WTC11 (cell line): ENCODE measurements at places on chromosomes 11 and 22. TPM values are rescaled to one million over a fixed set of nuclear protein-coding genes. Genes with fewer than 3 reads are reported as not detected.
A peak's percentile ranks its signal among the peaks of the same experiment; 100 is the strongest.

DNA sequence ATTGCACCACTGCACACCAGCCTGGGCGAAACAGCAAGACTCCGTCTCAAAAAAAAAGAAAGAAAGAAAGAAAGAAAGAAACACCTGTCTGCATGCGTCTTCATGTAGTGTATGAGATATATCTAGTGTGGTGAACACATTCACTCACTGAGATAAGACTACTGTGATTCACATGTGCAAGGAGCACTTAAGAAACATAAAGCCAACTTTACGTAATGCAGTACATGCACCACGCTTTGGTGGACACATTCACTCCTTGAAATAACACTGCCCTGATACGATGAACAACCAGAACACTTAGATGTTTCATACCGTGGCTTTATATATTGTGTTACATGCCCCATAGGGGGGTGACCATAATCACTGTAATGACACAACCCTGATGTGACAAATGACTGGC, 96.0 kb downstream of the MICAL3 start:
- no peak overlapping the region for H3K27ac ChIP-seq
- no peaks in the 10 kb centered on the region for H3K27me3 ChIP-seq
- H3K36me3 ChIP-seq = no peaks in the 10 kb centered on the region
- no peak for DNase-seq
- H3K4me1 ChIP-seq = peaks cover 15% of the 10 kb centered on the region; the same call in 1 of the 2 replicates

DNA sequence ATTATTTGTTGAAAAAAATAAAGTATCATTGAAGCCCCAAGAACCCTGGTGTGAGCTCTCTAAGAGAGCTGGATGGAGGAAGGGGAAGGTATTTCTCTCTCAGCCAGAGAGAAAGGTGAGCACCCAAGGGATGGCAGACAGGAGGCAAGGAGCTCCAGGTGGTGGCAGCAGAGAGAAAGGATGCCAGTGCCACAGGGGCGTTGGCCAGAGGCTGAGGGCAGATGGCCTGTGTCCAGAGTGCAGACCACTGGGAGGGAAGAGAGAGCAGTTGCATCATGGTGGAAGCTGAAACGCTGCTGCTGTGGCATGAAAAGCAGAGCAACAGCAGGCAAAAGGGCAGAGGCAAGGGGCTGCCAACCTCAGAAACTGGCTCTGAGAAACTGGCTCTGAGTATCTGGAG, 8.5 kb downstream of the SPON1 start:
- no peak overlapping the region for H3K27ac ChIP-seq
- peaks cover 48% of the 10 kb centered on the region for H3K4me1 ChIP-seq
- H3K4me3 ChIP-seq = no peak overlapping the region
- peak; percentile 49 for DNase-seq
- H3K27me3 ChIP-seq = peaks cover 11% of the 10 kb centered on the region

DNA sequence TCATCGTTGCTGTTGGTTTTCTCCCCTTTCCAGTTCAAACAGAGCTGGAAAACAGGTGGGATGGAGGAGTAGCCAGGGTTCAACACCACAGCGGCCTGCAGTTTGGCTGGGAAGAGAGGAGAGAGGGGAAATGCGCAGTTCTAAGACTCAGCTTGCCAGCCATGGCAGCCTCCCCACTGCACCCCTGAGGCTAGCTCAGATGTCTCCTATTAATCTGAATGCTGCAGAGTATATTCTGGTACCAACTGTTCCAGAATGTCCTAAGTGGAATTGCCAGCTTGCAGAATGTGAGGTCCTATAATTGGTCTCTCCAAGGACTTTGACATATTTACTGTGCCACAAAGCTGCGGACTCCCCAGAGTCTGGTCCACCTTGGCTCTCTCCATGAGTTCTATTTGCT, 32.0 kb downstream of the NEFH start:
- no peaks in the 10 kb centered on the region for H3K4me1 ChIP-seq
- no peak overlapping the region for H3K4me3 ChIP-seq
- no peak for DNase-seq
- peaks cover 52% of the 10 kb centered on the region for H3K36me3 ChIP-seq
- H3K27me3 ChIP-seq = no peaks in the 10 kb centered on the region

- H3K27me3 ChIP-seq = no peaks in the 10 kb centered on the region
- 0 out of 2 replicates have a peak overlapping the region, but pooled peaks have one; percentile 16 for H3K27ac ChIP-seq
- peaks cover 21% of the 10 kb centered on the region for H3K4me1 ChIP-seq
- no peak overlapping the region for H3K4me3 ChIP-seq
- no peak for DNase-seq
- H3K36me3 ChIP-seq = peaks cover 24% of the 10 kb centered on the region
Measured at GRCh38 chr22:40014667-40015248, 20.0 kb downstream of the FAM83F start.

DNA sequence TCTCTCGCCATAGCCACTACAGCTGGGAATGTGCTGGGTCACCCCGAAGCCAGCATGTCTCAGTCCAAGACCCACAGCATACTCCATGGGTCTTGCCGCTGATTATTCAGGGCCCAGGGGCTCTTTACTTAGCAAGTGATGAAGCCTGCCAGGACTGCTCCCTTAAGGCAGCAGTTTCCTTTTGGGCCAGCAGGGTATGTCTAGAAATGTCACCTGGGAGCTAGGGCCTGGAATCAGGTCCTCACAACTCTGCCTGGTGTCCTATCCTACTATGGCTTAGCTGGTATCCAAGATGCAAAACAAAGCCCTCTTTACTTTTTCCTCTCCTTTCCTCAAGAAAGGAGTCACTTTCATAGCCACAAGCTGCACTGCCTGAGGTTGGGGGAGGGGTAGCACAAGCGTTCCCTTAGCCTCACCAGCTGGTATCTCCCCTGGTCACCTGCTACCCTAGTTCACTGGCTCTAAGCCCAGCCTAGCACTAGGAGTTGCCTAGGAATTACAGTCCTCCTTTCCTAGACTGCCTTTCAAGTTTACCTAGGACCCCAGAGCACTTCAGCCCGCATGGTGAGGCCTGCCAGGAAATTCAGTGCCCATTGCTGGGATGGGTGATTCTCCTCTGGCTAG, 22.6 kb upstream of the NCR3LG1 start:
- H3K27me3 ChIP-seq = no peaks in the 10 kb centered on the region; the same call in 1 of the 2 replicates
- no peak for DNase-seq
- no peak overlapping the region for H3K27ac ChIP-seq
- H3K4me3 ChIP-seq = no peak overlapping the region
- H3K4me1 ChIP-seq = no peaks in the 10 kb centered on the region

GRCh38 chr11:118628861-118629549, 21.6 kb downstream of the PHLDB1 start:
- DNase-seq = no peak
- peaks cover 13% of the 10 kb centered on the region for H3K4me1 ChIP-seq
- no peak overlapping the region for H3K4me3 ChIP-seq
- H3K27ac ChIP-seq = no peak overlapping the region
- H3K36me3 ChIP-seq = peaks cover 13% of the 10 kb centered on the region

CEP57 gene
- 67.6 to 70.7 TPM (median 70.2 TPM) in 3 replicates for total RNA-seq

GRCh38 chr11:37748641-37749040, 1150.6 kb upstream of the RAG2 start:
- no peak for DNase-seq
- no peaks in the 10 kb centered on the region; the same call in 1 of the 2 replicates for H3K27me3 ChIP-seq
- H3K4me3 ChIP-seq = no peak overlapping the region
- no peaks in the 10 kb centered on the region for H3K4me1 ChIP-seq

DNA sequence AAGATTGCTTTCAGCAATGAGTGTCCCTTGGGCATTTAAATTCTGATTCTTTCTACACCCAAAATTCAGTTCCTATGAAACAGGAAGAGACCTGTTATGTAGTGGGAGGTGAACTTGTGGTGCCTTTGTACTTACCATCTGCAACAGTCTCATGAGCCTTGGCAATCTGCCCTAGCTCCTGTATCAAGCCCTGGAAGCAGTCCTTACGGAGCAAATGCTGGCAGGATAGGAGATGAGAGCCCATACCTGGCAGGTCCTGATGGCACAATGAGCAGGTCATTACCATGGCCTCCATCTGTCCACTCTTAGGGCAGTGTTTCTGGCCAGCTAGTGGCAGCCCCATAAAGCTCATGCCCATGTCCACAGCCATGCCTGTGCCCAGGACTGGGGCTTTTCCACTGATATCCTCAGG, 10.8 kb downstream of the TRIM66 start:
- H3K27me3 ChIP-seq = no peaks in the 10 kb centered on the region
- peaks cover 31% of the 10 kb centered on the region for H3K4me1 ChIP-seq
- H3K36me3 ChIP-seq = no peaks in the 10 kb centered on the region
- H3K4me3 ChIP-seq = peak overlapping the region; percentile 22

DNA sequence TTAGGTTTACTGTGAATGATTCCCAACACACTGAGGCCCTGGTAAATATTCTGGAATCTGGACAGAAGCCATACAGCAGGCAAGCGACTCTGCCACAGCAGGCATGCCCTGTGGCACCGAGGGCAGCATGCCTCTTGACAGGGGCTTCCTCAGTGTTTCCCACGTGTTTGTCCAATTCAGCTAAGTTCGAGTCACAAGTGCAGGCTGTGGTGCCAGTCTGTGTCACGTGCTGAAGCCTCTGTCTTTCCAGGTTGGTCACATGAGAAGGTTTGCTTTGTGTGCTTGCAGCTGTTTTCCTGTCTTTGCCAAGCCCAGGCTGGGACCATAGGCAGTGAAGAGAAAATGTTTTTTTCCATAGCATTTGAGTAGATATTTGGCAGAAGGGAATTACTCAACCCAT, 2.4 kb upstream of the PPFIBP2 start:
- H3K36me3 ChIP-seq = no peaks in the 10 kb centered on the region
- DNase-seq = no peak
- peaks cover 41% of the 10 kb centered on the region for H3K4me1 ChIP-seq

GRCh38 chr11:19891022-19891421, 178.4 kb downstream of the NAV2 start:
- H3K27me3 ChIP-seq = no peaks in the 10 kb centered on the region
- peaks cover 26% of the 10 kb centered on the region for H3K36me3 ChIP-seq
- no peak overlapping the region for H3K27ac ChIP-seq
- H3K4me1 ChIP-seq = peaks cover 26% of the 10 kb centered on the region
- H3K4me3 ChIP-seq = no peak overlapping the region

GRCh38 chr11:69598147-69598546, 42.8 kb upstream of the CCND1 start:
- DNase-seq = no peak
- no peak overlapping the region for H3K27ac ChIP-seq
- peaks cover 8% of the 10 kb centered on the region for H3K36me3 ChIP-seq
- peaks cover 9% of the 10 kb centered on the region for H3K4me1 ChIP-seq
- H3K27me3 ChIP-seq = no peaks in the 10 kb centered on the region; the same call in 1 of the 2 replicates

- no peak overlapping the region for H3K27ac ChIP-seq
- no peak overlapping the region for H3K4me3 ChIP-seq
- no peaks in the 10 kb centered on the region for H3K4me1 ChIP-seq
- H3K27me3 ChIP-seq = no peaks in the 10 kb centered on the region
Measured at GRCh38 chr22:31583861-31584485, 78.0 kb downstream of the PISD start.

TSPAN32 gene
- total RNA-seq = 0.39 TPM in 1 of 3 replicates, not detected in the others

DNA sequence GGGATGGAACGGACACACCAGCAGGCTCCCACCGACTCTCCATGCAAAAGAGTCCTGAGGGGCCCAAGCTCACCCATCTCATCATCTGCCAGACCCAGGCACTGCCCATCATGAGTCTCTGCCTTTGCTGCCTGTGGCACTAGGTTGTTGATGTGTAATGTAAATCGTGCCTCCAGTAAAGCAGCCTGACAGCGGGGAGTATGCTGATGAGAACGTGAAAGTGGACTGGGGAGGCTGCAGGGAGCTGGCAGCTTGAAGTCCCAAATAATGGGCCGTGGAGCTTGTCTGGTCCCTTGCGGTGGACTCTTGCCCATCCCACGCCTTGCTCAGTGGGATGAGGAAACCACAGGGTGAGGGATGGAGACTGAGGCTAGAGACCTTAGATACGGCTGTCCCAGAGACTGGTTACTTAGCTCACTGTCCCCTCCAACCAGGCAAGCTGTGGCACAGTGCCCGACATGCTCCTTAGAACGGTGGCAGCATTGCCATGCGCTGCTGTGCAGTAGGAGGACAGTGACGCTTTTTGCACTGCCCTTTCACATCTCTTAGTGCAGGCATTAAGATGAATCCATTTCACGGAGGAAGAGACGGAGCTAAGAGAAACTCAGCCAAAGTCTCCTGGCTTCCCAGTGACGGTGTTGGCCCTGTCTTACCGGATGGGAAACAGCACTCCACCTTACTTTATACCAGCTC, 39.6 kb upstream of the PLET1 start:
- no peak overlapping the region for H3K27ac ChIP-seq
- peaks cover 39% of the 10 kb centered on the region for H3K4me1 ChIP-seq
- no peaks in the 10 kb centered on the region for H3K36me3 ChIP-seq
- no peak overlapping the region for H3K4me3 ChIP-seq

- no peaks in the 10 kb centered on the region for H3K36me3 ChIP-seq
- no peak overlapping the region for H3K27ac ChIP-seq
Measured at GRCh38 chr11:102704841-102705240, 728 bp downstream of the MMP27 start.

- 0 out of 2 replicates have a peak, but pooled peaks cover 3% of the 10 kb centered on the region for H3K4me1 ChIP-seq
- H3K36me3 ChIP-seq = no peaks in the 10 kb centered on the region
- no peak for DNase-seq
- no peaks in the 10 kb centered on the region; the same call in 1 of the 2 replicates for H3K27me3 ChIP-seq
Measured at GRCh38 chr11:93648158-93648557, 13.3 kb upstream of the CEP295 start.

GLYATL1 gene
- total RNA-seq = 5.4 to 9.4 TPM (median 7.3 TPM) in 3 replicates

APOA4 gene
- total RNA-seq = not detected in 3 replicates

SPI1 gene
- total RNA-seq = 0.21 to 0.59 TPM (median 0.39 TPM) in 3 replicates

DNA sequence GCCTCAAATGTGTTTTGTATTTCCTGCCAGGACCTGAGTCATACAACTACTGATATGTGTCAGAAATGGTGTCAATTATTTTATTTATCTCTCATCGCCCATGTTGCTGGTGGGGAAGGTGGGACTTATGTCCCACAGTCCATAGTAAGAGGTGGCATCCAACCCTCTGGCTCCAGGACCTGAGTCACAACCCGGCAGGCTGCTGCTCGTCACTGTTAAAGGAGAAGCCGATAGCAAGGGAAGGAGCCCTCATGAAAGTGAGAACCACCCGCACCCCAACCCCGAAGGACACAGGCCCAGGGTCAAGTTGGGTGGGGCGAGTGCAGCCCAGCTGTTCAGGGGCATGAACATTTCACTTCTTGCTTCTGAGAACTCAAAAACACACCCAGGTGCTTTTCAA, 33.1 kb upstream of the TP53I11 start:
- no peaks in the 10 kb centered on the region; the same call in 1 of the 2 replicates for H3K27me3 ChIP-seq
- no peak overlapping the region for H3K27ac ChIP-seq
- no peaks in the 10 kb centered on the region for H3K36me3 ChIP-seq
- H3K4me1 ChIP-seq = peaks cover 12% of the 10 kb centered on the region

GRCh38 chr22:29867851-29868250, 15.1 kb upstream of the MTMR3 start:
- H3K27ac ChIP-seq = no peak overlapping the region
- H3K36me3 ChIP-seq = no peaks in the 10 kb centered on the region
- peaks cover 18% of the 10 kb centered on the region for H3K4me1 ChIP-seq
- H3K4me3 ChIP-seq = no peak overlapping the region
- DNase-seq = no peak
